ENCODE measurements at places on chromosomes 11 and 22.

DNA sequence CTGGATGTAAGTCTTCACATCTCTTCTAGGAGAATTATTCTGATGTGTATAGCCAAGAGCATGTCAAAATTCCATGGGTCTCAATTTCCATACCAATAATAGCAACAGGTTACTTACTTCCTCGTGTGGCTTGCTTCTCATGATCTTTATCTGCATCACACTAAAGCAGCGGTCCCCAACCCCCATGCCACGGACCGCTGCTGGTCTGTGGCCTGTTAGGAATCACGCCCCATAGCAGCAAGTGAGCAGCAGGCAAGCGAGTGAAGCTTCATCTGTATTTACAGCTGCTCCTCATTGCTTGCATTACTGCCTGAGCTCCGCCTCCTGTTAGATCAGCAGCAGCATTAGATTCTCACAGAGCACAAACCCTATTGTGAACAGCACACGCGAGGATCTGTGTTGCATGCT, 28.9 kb upstream of the SLC25A1 start:
- DNase-seq: no peak

GRCh38 chr11:11724994-11725393, 103.2 kb upstream of the GALNT18 start:
- no peak for DNase-seq

GRCh38 chr22:29578462-29579200, 2.3 kb downstream of the NIPSNAP1 start:
- no peak for DNase-seq

GRCh38 chr11:20844630-20845029, 175.2 kb downstream of the NELL1 start:
- DNase-seq: no peak

GRCh38 chr11:99343117-99343516, 322.4 kb downstream of the CNTN5 start:
- no peak for DNase-seq

DNA sequence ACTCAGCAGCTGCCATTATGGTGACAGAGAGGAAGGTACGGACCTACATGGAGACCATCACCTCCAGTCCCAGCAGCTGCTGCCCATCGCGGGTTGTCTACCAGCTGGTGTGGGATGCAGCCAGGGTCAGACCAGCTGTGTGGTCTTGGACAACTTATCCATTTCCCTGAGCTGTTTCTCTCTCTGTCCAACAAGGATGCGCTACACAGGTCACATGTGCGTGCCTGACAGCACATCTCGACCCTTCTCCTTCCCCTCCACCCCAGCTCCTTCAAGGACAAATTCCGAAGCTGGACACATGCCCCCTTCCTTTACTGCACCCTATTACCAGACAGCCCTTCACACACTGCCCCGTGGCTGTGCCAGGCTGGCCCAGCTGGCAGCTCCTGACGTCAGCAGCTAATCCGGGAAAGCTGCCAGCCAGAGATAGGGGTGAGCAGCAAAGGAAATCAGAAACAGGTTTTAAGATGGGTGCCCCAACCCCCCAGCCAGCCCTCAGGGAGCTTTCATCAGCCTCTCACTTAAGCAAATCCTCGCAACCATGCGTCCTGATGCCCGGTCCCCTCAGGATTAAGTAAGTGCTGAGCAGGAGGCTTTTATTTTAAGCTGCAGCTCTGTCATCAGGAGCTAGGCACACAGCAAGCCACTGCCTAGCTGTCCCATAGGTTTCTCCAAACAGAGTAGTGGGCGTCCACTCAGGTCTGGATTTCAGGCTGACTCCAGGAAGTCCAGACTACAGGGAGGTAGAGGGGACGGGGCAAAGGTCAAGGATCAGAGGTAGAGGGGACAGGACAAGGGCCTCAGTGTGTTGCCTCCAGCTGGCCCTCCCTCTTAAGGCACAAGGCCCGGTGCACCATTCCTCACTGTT, 20.3 kb downstream of the TEF start:
- DNase-seq: no peak

GRCh38 chr22:19419464-19420178, 11.9 kb downstream of the HIRA start:
- peak; percentile 64 for DNase-seq

DNA sequence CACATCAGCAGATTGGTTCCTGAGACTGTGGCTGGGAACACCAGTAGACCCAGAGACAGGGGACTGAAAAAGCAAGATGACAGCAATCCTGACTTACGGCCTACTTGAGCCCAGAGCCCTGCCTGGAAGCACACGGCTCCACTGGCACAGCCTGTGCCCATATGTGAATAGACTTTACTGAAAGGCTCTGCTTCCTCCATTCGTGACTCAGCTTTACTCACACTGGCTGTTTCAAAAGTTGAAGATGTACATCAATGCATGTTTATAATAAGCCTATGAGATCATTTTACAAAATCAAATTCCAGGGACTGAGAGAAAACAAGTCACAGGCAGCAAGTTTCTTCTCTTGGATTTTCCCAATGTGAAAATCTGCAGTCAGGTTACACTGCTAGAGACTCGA, 134.6 kb upstream of the TEAD1 start:
- DNase-seq: no peak

DNA sequence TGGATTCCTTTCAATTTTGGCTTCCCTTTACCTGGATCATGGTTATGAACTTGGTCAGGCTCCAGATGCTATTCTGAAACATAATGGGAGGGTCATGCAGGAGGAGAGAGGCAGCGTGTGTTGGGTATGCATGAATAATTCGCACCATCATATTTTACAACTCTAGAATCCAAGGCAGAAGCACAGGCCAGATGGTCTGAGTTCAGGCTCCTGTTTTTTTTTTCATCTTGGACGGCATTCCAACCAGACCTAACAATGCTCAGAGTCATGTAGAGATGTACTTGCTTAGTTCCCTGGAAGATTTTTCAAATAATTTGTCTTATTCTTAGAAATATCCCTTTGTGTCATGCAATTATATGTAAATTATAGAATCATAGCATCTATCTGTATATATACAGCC, 393.5 kb downstream of the JRKL start:
- no peak for DNase-seq

DNA sequence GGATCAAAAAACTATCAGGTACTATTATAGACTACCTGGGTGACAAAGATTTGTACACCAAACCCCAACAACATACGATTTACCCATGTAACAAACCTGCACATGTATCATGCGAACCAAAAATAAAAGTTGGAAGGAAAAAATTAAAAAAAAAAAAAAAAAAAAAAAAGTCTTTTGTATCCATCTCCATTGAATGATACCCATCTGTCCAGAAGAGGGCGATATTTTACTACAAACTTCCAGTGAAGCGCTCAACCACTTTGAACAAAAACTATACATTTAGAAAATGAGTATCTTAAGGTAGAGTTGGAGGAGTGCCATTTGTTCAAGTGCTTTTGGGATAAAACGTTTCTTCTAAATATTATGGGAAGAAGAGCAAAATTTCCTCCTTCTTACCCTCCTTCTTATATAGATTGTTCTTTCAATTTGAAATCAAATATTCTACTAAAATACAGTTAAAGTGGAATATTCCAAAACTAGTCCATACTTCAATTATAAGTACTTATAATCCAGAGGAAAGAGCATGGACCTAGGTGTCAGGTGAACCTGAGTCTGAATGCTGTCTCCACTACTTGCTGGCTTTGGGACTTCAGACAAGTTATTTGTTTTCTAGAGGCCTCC, 23.3 kb downstream of the ARL14EP start:
- no peak for DNase-seq

GRCh38 chr11:57458410-57459163, 1.7 kb upstream of the RTN4RL2 start:
- DNase-seq: peak; percentile 72

DNA sequence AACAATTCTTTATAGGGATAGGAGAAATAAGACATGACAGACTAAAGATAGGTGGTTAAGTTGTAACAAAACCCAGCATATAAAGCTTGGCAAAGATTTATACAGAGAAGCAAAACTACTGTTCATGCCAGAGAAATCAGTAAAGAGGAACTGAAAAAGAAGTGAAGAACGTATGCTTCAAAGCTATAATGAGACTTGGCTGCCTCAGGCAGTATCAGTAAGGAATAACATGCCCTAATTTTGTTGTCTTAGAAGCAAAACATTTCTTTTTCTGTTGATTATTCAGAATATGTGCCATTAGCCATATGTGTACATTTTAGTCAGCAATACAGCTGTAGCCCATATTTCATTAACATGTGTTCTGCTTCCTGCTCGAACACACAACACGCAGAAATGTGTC, 403.2 kb downstream of the NELL1 start:
- DNase-seq: no peak

DNA sequence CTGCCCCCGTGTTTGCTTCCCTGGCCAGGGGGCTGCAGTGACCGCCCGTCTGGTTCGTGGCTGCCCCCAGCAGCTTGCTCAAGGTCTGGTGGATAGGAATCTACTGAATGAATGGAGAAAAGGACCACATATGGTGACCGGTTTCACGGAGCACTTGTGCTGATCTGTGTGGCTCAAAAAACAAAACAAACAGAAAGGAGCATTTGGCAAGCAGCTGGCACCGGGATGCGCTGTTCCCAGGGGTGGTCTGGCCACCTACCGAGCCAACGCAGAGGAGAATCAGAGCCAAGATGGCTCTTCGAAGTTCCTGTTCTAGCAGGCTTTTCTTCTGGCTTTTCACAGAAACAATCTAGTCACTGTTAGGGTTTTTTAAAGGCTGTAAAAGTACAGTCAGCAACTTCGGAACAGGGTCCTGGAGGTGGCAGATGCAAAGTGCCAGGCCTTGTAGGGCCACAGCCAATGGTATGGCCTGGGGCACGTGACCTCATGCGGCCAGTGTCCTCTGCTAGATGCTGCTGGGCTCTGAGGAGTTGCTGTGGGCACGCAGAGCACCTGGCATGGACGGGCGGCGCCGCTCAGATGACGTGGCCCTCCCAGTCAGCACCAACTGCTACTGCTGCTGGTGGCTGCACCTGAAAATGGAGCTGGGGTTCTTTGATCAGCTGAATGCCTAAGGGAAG, 27.3 kb upstream of the PACSIN2 start:
- DNase-seq: no peak

GRCh38 chr11:31620434-31620833, 110.9 kb downstream of the ELP4 start:
- no peak for DNase-seq

GRCh38 chr11:116185551-116185950, 587.2 kb downstream of the BUD13 start:
- no peak for DNase-seq

GRCh38 chr11:68651208-68651984, 32.9 kb upstream of the GAL start:
- no peak for DNase-seq

GRCh38 chr22:50019316-50019715, 6.8 kb upstream of the IL17REL start:
- no peak for DNase-seq

- DNase-seq: no peak
These were observed 16.2 kb downstream of the GRAMD4 start for GRCh38 chr22:46636221-46637002.

Measured in natural killer cell (primary cell).